ENCODE measurements at places on chromosomes 4 and X. TPM values are rescaled to one million over a fixed set of nuclear protein-coding genes. Genes with fewer than 3 reads are reported as not detected.

DNA sequence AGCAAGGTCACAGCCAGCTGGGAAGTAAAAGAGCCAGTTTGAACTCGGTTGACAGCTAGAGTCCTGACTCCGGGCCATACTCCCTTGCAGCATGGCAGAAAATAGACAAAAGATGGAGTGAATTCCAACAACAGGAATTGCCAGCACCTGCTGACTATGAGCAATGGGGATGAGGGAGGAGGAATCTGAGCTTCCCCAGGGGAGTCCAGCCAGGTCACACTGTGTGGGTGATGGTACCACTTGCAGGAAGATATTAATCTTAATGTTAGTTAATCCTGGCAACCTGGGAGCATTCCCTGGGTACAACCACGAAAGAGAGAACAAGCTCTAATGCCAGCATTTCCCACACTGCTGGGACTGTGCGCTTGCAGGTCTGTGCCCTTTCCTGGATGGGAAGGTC is 48.1 kb upstream of the S100G start:
- DNase-seq = no peak

- DNase-seq = no peak
Observed at GRCh38 chr4:161573836-161574235, 590.0 kb downstream of the FSTL5 start.

The NRK gene
- 20.4 TPM for polyA plus RNA-seq

The SHISA3 gene
- polyA plus RNA-seq = 86.2 TPM

DNA sequence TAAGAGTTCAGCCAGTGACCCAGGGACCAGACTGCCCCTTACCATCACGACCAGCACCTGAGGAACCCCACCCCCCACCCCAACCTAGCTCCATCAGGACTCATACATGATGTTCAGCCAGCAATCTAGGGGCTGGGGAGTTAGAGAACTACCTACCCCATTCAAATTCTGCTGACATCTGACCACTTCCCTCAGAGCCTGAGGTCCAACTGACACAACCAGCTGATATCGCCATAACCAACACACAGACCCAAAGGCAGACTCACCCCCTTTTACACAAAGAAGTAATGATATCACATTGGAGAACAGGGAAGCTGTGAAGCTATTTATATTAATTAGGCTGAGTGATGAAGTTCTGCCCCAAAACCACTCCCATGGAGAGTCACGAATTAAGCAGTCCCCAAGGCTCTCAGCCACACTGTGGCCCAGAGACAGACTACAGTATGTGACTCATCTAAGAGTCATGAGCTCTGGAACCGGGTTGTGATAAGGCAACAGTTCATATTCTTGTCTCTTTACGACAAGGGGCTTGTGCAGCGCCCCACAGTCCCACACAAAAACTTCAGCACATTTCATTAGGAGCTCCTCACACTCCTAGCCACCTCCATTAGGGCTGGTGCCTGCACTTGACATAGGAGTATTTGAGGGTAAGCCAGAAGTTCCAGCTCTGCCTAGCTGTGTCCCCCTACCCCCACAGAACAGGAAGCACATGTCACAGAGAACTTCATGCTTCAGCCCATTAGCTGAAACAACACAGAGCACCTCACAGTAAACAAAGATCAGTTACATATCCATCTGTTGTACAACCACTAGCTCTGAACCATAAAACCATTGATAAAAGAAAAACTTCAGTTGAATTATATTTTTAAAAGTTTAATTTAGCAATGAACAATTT is 184.7 kb upstream of the ZCCHC13 start:
- DNase-seq = no peak

The SNCA gene
- 53.0 TPM for polyA plus RNA-seq

The GAGE12H gene
- not detected for polyA plus RNA-seq

The HELT gene
- polyA plus RNA-seq = not detected

GRCh38 chr4:38740303-38740702 is 42.5 kb downstream of the TLR10 start:
- DNase-seq = no peak

The PDLIM3 gene
- 3.7 TPM for polyA plus RNA-seq

- DNase-seq = peak; percentile 21
Observed at GRCh38 chr4:145679991-145680455, at the start of gene C4orf51. Gene C4orf51, plus strand, starts transcription at chr4:145680146. Its CDS starts 58 bp downstream, at chr4:145680204.

DNA sequence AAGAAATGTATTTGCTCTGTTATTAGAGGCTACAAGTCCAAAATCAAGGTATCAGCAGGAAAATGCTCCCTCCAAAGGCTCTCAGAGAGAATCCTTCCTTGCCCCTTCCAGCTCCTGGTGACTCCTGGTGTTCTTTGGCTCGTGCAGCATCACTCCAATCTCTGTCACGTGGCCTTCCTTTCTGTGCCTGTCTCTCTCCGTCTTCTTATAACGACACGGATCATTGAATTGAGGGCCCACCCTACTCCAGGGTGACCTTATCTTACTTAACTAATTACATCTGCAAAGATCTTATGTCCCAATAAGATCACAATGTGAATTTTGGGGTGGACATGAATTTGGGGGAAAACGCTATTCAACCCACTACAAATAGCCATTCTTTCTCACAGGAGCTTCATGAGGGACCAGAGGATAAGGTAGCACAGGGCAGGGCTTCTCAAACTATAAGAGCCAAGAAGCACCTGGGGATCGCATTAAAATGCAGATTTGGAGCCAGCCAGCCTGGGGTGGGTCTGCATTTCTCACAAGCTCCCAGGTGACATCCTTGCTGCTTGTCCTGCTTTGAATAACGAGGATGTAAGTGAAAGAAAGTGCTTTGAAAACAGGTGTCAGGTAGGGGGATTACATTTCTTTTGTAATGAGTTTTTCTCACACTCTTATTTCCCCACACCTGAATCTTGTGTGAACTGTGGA is 41.9 kb upstream of the APLN start:
- no peak for DNase-seq

The TEX13C gene
- not detected for polyA plus RNA-seq

DNA sequence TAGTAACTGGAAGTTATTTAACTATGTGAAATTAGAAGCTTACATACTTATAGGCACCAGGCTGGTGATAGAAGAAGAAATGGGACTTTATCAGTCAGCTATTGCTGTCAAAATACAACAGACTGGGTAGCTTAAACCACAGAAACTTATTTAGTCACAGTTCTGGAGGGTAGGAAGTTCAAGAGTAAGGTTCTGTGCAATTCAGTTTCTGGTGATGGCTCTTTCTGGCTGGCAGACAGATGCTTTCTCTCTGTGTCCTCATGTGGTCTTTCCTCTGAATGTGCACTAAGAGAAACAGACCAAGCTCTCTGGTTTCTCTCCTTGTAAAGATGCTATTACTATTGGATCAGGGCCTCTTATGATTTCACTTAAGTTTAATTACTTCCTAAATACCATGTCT is 92.1 kb upstream of the ANKRD50 start:
- DNase-seq = no peak

The FANCB gene
- 4.2 TPM for polyA plus RNA-seq

GRCh38 chr4:4321951-4322688 is 32.1 kb downstream of the ZBTB49 start:
- no peak for DNase-seq

- no peak for DNase-seq
Observed at GRCh38 chrX:23904096-23904495, 3.6 kb downstream of the APOO start.

The RTL3 gene
- not detected for polyA plus RNA-seq

DNA sequence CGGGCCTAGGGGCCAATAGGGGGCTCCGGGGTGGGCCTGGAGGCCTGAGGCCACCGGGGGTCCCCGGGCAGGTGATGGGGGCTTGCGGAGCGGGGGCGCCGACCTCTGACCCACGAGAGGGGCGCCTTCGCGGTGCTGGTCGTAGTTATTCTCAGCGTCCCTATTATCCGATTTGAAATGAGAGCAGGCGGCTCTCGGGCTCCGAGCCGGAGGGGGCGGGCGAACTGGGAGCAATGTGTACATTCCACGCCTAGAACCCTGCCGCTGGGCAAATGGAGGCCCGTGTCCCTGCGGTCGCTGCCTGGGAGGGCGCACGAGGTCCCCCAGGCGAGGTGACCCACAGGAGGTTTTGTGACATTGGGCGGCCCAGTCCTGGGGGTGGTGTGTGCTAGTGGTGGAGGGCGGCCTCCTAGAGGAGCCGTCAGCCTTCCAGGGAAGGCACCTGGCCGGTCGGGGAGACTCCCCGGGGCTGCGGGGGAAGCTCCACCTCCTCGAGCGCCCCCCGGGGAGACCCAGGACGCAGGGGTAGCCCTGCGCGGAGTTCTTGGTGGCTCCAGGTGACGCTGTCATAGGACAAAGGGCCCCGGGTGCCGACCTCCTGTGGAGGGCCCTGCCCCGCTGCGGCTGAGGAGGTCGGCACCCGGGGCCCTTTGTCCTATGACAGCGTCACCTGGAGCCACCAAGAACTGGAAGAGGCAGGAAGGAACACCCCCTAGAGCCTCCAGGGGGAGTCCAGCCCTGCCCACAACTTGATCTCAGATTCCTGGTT is 102.6 kb upstream of the PRKX start:
- DNase-seq = peak; percentile 8

GRCh38 chr4:96504386-96504785 is 664.5 kb downstream of the PDHA2 start:
- no peak for DNase-seq

The SULT1B1 gene
- polyA plus RNA-seq = 1.3 TPM

- DNase-seq = no peak
Observed at GRCh38 chr4:128158894-128159293, 97.8 kb downstream of the LARP1B start.

The ERAS gene
- 0.43 TPM for polyA plus RNA-seq

DNA sequence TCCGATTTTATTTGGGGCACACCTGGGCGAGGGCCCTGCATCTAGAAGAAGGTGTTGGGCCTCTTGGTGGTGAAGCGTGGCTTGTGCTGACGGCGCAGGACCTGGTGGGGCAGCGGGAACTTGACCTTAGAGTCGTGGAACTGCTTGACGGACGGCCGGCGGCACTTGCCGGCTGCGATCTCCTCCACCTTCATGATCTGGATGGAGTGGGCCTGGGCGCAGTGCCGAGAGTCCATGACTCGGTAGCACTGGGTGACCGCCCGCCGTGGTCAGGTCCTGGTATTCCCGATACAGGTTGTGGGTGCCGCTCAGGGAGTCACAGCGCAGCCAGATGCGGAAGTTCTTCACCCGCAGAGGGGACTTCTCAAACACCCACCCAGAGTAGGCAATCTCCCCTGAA is 56.8 kb upstream of the ALG13 start:
- DNase-seq = no peak

- DNase-seq = no peak
Observed at GRCh38 chrX:13827298-13828090, 10.6 kb upstream of the GPM6B start.

- no peak for DNase-seq
Observed at GRCh38 chr4:13054420-13054970, 429.6 kb downstream of the RAB28 start.

DNA sequence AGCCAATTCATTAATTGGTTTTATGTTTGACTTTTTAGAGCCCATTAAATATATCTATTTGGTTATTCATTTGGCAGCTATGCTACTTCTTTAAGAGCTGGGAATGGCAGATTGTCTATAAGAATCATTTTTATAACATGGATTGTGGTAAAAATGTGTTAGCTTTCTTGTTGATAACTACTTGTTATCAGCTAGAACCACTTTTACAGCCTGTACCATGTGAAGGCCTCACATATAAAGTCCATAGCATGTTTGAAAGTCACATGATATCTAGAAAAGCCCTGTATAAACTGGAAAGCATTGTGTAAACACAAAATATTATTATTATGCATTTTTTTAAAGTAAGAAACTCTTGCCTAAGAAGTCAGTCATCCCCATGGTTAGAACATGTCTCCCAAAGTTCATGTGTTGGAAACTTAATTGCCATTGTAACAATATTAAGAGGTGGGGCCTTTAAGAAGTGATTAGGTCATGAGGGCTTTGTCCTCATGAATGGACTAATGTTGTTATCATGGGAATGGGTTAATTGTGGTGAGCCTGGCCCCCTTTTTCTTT is 110.9 kb upstream of the BMP2K start:
- DNase-seq = no peak

- no peak for DNase-seq
Observed at GRCh38 chr4:95027905-95028618, 270.3 kb downstream of the BMPR1B start.

DNA sequence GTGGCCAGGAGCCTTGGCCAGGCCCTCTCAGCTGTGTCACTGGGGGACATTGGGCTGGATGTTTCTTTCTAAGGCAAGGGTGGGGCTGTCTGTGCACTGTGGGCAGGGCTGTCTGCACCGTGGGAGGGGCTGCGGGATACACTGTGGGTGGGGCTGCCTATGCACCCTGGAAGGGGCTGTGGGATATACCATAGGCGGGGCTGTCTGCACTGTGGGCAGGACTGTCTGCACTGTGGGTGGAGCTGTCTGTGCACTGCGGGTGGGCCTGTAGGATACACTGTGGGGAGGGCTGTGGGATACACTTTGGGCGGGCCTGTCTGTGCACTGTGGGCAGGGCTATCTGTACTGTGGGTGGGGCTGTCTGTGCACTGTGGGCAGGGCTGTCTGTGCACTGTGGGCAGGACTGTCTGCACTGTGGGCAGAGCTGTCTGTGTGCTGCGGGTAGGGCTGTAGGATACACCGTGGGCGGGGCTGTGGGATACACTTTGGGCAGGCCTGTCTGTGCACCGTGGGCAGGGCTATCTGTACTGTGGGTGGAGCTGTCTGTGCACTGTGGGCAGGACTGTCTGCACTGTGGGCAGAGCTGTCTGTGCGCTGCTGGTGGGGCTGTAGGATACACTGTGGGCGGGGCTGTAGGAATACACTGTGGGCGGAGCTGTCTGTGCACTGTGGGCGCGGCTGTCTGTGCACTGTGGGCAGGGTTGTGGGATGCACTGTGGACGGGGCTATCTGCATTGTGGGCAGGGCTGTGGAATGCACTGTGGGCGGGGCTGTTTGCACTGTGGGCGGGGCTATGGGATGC is 31.1 kb downstream of the ACOX3 start:
- no peak for DNase-seq

GRCh38 chr4:183284965-183285364 is 35.1 kb downstream of the CLDN22 start:
- no peak for DNase-seq

The SPANXN3 gene
- not detected for polyA plus RNA-seq

DNA sequence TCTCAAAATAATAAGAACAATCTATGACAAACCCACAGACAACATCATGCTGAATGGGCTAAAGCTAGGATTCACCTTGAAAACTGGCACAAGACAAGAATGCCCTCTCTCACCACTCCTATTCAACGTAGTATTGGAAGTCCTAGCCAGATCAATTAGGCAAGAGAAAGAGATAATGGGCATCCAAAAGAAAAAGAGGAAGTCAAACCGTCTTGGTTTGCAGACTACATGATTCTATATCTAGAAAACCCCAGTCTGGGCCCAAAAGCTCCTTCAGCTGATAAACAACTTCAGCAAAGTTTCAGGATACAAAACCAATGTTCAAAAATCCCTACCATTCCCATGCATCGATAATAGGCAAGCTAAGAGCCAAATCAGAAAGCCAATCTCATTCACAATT is 59.0 kb downstream of the CHM start:
- DNase-seq = no peak

Measured in left renal pelvis (tissue), 4 donors.